Epithelial cell of prostate (primary cell): ENCODE measurements at places on chromosomes 2 and 18.

GRCh38 chr2:189481071-189481470 lies 39.8 kb downstream of the WDR75 start:
- no peak for DNase-seq

- DNase-seq: no peak
These were observed 115.2 kb downstream of the MMADHC start for GRCh38 chr2:149472413-149472812.

GRCh38 chr2:7016148-7016547 lies 98.9 kb downstream of the RNF144A start:
- DNase-seq: no peak

- DNase-seq: no peak
These were observed 5.0 kb downstream of the MGAT5 start for GRCh38 chr2:134258684-134259388.

- DNase-seq: no peak
These were observed 138.1 kb downstream of the SETBP1 start for GRCh38 chr18:44818668-44819403.

DNA sequence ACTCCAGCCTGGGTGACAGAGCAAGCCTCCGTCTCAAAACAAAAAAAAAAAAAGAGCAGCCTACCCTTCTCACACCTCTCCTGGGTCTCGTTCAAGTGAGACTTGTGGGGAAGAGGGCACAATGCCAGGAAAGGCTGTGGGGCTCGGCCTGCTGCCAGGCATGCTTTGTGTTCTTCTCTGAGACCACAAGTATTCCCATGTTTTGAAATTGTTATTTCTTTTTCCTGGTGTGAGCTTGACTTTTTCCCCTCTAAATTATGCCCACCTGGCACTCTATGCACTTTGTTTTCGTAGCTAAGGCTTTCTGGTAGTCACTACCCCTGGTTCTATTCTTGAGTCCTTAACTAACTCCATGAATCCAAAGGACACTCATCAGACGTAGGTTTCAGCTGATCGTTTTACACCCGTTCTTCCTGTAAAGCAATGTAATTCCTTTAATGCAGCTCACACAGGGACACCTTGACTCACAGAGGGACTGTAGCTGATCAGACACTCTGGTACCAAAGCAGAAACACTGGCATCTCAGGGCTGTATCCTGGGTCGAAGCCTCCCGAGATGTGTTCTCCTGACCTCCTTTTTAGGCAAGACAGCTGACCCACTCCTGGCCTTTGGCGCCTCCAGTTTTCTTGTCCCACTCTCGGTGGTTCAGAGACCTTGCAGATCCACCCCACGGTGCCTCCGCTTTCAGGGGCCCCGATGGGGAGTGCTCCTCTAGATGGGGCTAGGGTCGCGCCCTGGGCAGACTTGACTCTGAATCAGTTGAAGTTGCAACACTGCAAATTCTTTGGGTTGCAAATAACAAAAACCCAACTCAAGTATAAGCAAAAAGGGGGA lies 193.3 kb upstream of the AGAP1 start:
- DNase-seq: no peak

DNA sequence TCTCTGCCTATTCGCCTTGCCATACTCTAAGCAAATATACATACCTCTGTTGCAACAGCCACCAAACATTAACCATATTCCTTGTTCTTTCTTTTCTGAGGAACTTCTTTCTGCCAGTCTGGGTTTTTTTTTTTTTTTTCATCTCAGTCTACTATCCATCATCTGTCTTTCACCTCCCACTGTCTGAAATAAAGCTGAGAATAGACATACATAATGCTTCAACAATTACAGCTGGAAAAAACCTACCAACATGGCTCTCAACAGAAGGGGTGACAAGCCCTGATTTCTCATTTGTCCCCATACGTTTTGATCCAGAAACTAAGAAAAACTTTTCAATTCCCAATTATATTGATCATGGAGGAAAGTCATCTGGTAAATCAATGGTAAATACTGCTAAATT lies 728.8 kb upstream of the POU3F3 start:
- DNase-seq: no peak

DNA sequence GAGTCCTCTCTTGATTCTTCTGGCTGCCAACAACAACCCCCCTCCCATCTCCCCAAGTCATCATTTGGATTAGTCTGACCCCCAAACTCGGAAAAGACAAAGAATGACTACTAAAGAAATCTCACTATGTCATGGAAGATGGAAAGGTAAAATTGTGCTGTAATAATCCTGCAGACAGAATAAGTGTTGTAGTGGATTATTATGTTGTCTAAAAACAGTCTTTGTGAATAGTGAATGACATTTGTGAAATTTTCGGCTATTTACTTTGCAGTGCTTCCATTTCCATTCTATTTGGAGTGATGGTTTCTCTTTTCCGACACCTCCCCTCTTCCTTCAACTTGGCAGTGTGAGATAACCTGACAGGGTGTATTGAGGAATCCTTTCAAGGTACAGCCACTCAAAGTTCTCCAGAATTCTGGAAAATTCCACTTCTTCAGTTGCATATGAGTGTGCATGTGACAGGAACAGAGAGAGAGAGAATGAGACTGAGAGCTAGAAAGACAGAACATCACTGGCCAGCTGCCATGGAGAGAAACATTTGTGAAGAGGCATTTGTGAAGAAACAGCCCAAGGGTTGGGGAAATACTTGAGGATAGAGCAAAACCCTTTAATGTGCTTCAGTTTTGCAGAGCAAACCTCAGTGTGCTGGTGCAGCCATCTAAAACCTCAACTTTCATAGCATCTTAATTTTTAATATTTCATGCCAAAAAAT lies 141.9 kb upstream of the DLX2 start:
- no peak for DNase-seq
